Activated CD4-positive, CD25-positive, alpha-beta regulatory T cell treated with anti-CD3 and anti-CD28 coated beads, Interleukin-2, amount 50 U/mL, for 72 hours (primary cell): ENCODE measurements at places on chromosomes 4 and X.

DNA sequence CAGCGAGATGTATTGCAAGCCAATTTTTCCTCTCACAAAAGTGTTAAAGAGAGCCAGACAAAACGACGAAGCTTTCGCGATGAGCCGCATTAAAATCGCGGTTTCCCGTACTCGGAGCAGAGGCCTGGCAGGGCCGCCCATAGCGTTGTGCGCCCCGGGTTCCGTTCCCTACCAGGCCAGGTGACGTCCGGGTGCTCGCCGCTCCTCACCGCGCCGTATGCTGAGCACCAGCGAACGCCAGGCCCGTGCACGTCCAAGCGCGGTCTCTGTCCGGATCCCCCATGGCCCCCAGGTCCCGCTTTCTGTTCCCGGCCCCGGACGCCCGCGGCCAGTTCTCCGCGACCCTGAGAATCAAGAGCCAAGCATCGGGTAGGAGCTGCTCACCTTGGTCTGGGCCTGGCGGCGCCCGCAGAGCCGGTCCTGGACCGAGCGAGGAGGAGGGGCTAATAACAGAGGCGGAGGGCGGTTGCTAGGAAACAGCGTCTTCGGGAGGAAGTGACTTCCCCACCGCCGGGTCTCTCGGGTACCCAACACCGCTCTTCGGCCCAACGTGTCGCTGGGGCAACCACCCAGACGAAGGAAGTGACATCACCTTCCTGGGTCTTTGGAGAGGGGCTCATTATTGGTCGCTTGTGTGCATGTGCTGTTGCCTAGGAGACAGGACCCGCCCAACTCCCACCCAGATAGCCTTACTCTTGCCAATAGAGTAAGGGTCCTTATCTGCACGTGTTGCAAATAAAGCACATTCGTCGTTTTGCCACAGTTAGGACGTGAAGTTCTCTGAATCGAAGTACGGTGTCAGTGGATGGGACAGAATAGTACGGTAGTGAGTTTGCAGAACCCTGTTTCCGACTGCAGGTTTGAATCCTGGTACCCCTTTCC, at the start of gene MAP9:
MAP9 (minus strand) TSS at position 579 of the 882 bp plus-strand sequence. CDS start 1,115 bp downstream, outside the sequence.
- DNase-seq, result peak; percentile 82

DNA sequence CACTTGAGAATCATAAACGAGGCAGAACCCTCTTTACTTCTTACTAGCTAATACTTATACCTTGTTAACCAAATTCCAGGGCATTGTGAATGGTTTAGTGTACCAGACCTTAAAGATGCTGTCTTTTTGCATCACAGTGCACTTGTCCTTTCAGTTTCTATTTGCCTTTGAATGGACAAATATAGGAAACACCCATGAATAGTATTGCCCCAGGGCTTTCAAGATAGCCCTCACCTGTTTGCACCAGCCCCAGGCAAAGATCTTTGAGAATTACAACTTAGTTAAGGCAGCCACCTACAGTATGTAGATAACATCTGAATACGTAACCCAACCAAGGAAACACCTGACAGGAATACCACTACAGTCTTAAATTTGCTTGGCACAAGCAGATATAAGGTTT, 60.8 kb upstream of the CT45A1 start:
- no peak for DNase-seq

- no peak for DNase-seq
Measured at GRCh38 chrX:54825716-54826438, 18.3 kb downstream of the MAGED2 start.

DNA sequence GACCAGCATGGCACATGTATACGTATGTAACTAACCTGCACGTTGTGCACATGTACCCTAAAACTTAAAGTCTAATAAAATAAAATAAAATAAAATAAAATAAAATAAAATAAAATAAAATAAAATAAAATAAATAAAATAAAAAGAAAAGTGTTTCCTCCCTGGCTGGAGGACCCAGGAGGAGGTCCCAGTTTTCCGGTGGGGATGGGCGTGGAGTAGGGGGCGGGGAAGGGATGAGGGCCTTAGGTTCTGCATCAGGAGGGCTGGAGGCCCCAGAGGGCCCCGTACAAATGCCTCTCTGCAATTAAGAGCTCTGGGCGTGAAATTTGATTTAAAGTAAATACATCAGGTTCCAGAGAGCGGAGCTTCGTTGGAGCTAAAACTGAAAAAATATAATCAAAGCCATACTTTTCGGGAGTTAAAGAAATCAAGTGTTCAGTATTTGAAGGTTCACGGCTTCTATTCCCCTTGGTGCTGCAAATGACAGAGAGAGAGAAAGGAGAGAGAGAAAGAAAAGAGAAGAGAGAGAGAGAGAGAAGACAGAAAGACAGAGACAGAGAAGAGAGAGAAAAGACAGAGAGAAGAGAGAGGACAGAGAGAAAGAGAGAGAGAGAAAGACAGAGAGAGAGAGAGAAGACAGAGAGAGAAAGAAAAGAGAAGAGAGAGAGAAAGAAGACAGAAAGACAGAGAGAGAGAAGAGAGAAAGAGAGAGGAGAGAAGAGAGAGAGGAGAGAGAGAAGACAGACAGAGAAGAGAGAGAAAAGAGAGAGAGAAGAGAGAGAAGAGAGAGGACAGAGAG, 8.7 kb upstream of the SHOX start:
- no peak for DNase-seq

GRCh38 chrX:53308836-53309235, 27.5 kb upstream of the IQSEC2 start:
- no peak for DNase-seq

DNA sequence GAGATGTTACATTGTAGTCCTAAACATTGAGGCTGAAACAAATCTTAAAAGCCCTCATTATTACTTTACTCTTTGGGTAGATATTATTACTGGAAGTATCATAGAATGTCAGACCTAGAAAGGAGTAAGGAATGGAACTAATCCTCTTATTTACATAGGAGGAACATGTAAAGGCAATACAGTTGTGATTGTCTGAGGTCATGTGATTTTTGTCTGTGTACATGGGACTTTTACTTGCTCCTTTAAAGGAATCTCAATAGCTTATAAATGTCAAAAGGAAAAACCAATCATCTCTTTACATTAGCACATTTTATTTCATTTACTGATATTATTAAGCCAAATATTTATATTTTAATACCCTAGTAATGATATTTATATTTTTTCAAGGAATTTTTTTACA, 568.2 kb downstream of the CCSER1 start:
- no peak for DNase-seq
